ENCODE measurements at places on chromosomes 4 and X.

GRCh38 chrX:154517101-154517781 lies 1.2 kb upstream of the FAM3A start:
- DNase-seq: no peak

DNA sequence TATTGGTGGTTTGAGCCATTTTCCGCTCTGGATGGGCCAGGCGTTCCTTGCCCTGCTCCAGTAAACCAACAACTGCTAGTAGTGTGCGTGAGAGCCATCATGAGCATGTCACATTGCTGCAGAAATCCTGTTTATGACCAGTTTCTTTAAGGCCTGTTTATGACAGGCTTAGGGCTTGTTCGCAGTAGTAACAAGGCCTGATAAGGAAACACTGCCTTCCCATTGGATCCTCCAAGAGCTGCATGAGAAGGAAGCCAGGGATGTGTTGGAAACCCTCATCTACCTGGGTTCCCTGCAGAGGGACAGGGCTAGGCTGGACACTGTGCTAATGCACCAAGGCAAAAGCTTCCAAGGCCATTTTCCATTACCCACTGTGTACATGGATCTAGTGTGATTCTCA lies 153.9 kb downstream of the ZNF518B start:
- no peak for DNase-seq

DNA sequence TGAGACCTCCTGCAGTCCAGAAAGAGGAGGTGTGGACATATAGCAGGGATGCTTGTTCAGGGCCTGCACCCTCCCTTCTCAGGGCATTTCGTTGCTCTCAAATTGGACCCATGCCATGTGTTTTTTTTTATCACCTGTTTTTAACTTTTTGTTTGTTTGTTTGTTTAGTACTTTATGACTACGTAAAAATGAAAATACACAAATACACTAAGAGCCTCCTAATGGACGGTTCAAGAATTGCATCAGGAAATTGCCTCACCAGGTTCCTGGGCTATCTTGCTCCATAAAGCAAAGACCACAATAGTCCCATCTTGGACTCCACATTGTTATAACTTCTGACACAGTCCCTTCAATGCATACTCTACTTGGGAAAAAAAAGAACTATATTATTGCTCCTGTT lies 1685.9 kb upstream of the TENM3 start:
- no peak for DNase-seq

DNA sequence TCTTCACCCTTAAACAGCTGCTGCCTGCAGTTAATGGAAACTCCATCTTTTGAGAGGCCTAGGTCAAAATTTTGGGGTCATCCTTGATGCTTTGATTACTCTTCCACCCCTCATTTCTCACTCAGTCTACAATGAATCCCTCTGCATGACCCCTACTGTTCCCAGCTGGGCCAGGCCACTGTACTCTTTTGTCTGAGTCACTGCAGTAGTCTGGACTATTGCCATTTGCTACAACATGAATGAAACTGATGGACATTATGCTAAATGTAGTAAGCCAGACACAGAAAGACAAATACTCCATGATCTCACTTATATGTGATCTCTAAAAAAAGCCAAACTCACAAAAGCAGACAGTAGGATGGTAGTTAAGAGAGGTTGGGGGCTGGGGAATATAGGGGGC lies 28.3 kb downstream of the STK32B start:
- no peak for DNase-seq

DNA sequence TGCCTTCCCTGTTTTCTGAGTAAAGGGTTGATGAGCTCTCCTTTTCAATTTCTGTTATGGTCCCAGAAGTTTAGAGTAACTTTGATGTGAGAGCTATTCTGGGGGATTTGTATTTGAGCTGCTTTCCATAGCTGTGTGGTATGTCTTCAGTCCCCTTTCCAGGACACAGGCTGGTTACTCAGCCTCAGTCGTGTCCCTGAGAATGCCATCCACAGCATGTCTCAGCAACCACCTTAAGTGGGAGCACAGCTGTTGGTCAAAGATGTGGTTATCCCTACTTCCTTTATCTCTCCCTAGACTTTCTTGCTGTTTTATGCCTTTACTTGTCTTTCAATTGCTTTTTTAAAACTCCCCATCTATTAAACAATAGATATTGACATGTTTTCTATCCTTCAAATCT lies 37.8 kb downstream of the RNF175 start:
- no peak for DNase-seq

GRCh38 chr4:113394730-113395530 lies 345.5 kb downstream of the ANK2 start:
- DNase-seq: no peak

- no peak for DNase-seq
These were observed 31.5 kb downstream of the TEC start for GRCh38 chr4:48237996-48238645.

DNA sequence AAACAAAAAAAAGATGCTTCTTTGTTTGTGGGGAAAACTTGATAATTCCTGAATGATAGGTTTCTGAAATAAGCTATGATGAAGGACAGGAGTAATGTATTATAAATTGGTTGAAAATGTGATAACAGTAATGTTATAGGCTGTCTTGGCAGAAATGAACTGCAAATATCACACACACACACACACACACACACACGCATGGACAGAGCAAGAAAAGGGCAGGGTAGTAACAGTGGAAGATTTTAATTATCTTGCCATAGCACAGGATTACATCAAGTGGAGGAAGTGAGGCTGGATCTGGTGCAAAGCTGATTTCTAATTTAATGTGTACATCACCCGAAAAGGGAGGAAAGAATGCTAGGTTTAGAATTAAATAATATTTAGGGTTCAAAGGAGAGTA lies 97.5 kb upstream of the CXXC4 start:
- DNase-seq: no peak

GRCh38 chrX:42485601-42486000 lies 292.4 kb downstream of the PPP1R2C start:
- DNase-seq: no peak

DNA sequence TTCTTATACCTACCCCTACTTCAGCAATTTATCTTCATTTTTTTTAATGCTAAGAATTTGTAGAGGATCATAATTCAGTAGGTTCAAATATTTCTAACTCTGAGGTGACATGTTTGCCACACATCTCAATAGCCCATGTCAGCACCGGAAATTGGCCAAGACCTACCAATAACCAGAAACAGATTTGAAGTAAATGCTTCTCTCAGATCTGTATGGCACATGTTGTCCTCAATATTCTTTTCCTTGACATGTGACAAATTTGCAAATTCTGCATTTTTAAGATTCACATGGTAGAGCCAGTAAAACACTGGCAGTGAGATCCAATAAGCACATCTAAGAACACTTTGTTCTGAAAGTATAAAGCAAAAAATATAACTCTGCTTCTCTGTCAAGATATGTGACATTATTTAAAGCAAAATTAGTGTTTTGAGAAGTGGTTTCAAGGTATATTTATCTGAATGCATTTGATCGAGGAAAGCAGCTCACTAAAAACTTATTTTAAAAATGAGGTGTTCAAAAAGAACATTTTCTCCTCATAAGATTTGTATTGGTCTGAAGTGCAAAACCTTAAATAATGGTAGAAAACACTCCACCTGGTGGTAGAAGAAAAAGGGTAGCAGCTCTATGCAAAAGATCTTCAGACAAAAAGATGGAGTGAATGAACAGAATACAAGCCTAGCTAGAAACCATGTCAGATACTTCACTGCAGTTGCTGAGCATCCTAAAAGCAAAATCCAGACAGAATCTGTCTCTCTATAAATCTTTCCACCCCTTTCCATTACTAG lies 513.8 kb upstream of the FAM241A start:
- no peak for DNase-seq

DNA sequence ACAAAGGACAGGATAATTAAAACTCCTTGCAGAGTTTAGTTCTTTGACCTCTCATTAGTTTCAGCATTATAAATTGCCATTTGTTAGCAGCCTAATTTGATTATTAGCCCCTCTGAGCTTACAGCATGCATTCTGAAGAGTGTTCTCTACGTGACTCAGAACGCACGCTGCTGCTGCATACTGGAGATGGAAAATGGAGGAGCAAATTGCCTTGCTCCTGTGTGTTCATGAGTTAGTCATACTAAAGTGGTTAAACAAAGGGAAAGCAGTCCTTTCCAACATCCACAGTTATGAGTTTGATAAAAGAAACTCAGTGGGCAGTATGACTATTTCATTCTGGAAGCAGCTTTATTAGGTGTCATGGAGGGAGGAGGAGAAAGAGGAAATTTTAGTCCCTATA lies 922.5 kb downstream of the RPA4 start:
- DNase-seq: no peak

DNA sequence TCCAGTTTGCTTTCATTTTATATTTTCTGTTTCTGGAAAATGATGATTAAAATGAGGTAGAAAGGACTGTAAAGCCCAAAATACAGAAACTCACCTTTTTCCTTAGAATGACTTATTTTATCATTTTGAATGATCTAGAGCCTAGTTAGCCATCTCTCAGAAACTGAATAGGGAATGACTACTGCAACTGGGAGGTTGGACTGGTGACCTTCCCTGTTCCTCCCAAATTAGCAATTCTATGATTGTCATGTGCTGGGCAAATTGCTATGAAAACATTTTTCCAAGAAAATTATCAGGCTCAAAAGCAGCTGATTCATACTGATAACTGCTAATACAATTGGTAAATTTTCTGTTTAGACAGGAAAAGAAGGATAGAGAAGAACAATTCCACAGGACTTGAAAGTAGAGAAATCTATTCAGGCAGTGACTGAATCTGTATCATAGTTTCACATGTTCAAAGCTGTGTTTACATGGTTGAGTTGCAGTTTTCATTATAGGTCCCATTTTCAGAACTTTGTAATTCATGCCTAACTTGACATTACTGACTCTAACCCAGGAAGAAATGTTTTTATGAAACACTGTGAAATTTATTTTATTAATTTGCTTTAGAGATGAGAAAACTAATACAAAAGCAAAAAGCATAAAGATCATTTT lies 43.4 kb upstream of the SEC24B start:
- no peak for DNase-seq

DNA sequence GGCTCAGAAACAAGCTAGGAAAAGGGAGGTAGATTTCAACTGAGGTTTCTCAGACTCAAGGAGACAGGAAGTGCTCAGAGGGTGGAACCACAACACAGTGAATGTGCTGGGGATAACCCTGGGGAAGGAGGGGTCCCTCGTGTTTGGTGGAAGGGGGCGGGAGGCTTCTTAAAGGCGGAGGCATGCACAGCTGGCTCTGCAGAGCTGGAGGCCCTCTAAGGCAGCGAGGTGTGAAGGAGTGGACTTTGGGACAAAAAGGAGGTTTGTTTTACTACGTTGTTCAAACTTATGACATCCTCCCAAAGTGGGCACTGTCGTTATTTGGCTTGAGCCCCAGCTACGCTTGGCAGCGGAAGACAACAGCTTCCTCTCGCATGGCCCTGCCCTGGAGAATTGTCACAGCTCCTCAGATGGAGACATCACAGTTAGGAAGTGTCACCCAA lies 21.7 kb upstream of the MTM1 start:
- no peak for DNase-seq

DNA sequence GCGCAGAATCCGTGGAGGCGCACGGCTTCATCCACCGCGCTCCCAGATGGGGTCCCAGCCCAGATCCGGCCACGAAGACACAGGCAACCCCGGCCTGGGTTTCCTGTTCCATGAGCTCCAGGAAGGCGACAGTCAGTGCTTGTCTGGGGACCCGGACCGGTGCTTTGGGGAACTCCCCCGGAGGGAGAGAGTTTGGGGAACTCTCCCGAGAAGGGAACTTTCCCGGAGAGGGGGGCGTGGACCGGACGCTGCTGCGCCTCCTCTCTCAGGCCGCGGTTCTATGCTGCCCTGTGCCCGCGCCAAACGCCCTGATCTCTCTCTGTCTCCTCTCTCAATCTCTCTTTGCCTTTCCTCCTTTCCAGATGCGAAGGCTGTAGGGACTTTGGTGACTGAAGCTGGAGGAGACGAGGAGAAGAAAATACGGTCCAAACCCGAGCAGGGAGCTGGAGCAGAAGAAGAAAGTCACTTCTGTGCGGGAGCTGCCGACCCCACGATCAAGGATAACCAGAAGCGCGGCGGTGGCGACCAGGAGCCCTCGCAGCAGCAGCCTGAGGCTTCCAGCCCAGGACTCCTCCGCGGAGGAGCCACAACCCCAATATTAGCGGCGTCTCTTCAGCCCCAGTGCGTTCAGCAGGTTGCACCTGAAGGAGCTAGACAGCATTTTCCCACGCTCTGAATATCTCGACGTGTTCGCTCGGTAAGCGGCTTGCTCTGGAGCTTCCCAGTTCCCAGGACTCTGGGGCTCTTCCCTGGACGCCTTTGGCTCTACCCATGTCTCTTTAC lies 47.6 kb upstream of the NKAP start:
- no peak for DNase-seq

GRCh38 chr4:80913381-80913780 lies 117.1 kb upstream of the BMP3 start:
- DNase-seq: no peak

- no peak for DNase-seq
These were observed 250.8 kb downstream of the INPP4B start for GRCh38 chr4:142595222-142595871.

GRCh38 chrX:135632353-135632752 lies 81.1 kb upstream of the CT45A1 start:
- no peak for DNase-seq

- DNase-seq: no peak
These were observed 10.9 kb downstream of the PITX2 start for GRCh38 chr4:110611968-110612447.

- no peak for DNase-seq
These were observed 16.6 kb downstream of the TRIM2 start for GRCh38 chr4:153220682-153221395.

GRCh38 chr4:42568610-42569207 lies 88.2 kb downstream of the ATP8A1 start:
- DNase-seq: no peak

GRCh38 chrX:41009850-41010846 lies 75.1 kb upstream of the USP9X start:
- peak; percentile 73 for DNase-seq

GRCh38 chr4:152665691-152666395 lies 14.0 kb downstream of the TMEM154 start:
- DNase-seq: no peak

GRCh38 chrX:150926304-150926703 lies 27.8 kb upstream of the CD99L2 start:
- no peak for DNase-seq

DNA sequence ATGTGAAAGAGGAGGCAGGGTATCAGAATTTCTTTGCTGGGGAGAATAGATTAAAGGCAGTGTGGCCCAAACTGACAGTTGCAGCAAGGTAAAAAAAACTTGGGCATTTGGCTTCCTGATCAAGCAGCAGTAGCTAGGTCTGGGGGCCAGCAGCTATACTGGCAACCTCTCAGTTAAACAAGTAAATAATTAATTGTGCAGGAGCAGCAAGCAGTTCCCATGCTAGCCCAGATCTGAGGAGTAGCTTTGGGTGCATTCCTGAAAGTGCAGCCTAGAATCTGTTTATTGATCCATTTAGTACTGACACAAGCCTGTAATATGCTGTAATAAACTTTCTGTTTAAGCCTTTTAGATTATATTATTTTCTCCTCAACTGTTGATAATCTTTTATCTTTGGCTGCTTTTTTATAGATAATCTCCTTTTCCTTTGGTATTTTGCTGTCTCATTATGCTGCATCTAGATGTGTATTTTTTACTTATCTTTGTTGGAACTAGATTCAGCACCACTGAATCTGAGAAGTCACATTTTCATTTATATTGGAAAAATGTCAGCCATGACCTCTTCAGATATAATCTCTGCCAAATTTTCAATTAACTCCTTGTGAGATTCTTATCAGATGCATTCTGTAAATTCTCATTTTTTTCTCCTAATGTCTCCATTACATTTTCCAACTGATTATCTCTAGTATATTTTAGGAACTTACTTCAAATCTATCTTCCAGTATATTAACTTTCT lies 276.3 kb downstream of the STPG2 start:
- DNase-seq: no peak

All from left ventricle myocardium inferior (tissue), 1 donor.